Stimulated activated CD8-positive, alpha-beta memory T cell treated with anti-CD3 and anti-CD28 coated beads, Interleukin-7, amount 100 ng/mL, for 4 hours (primary cell): ENCODE measurements at places on chromosomes 16 and 17.

- no peak for DNase-seq
Measured at GRCh38 chr17:79525793-79526677, 84.8 kb downstream of the RBFOX3 start.

- DNase-seq, result no peak
Measured at GRCh38 chr16:68664297-68664696, 19.2 kb downstream of the CDH3 start.

DNA sequence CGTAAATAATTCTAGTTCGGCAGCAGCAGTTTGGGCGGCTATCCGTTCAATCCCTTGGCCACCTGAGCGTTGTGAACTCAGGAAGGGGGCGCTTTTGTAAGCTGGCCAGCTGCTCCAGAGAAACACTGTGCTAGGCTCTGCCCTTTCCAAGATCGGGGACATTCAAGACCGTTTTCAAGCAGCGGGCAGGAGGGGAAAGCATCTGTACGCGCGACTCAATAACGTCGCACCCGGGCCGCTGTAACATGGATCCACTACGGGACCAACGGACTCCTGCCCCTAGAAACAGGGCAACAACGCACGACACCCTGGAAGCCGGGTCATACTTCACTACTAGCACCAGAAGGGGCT, 463 bp downstream of the TOP2A start:
- no peak for DNase-seq

DNA sequence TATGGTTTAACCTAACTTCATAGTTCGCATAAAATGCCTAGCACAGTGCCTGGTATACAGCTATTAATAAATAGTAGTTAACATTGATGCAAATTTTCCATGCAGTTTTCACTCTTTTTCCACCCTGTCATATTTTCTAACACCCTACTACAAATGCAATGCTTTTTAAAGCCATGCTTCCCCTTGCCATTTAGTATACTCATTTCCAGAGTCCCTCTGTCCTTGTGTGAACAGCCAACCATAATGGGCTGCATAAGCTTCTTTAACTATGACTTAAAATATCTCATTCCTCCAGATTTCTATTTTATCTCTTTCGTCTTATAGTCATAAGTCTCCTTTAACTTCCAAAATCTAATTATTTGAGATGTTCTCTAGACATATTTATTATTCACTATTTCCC, 284.1 kb downstream of the GRIN2A start:
- no peak for DNase-seq

GRCh38 chr16:53147500-53148065, 92.8 kb downstream of the CHD9 start:
- no peak for DNase-seq

GRCh38 chr16:27321013-27321915, 7.5 kb downstream of the IL4R start:
- no peak for DNase-seq
